Stimulated activated CD4-positive, alpha-beta T cell treated with anti-CD3 and anti-CD28 coated beads, Interleukin-15, amount 100 ng/mL, for 1 hour (primary cell): ENCODE measurements at places on chromosomes 3 and 15.

GRCh38 chr15:67108122-67108961 lies 42.9 kb downstream of the SMAD3 start:
- no peak for DNase-seq

- no peak for DNase-seq
Observed at GRCh38 chr3:10915376-10915775, 77.2 kb upstream of the SLC6A1 start.

DNA sequence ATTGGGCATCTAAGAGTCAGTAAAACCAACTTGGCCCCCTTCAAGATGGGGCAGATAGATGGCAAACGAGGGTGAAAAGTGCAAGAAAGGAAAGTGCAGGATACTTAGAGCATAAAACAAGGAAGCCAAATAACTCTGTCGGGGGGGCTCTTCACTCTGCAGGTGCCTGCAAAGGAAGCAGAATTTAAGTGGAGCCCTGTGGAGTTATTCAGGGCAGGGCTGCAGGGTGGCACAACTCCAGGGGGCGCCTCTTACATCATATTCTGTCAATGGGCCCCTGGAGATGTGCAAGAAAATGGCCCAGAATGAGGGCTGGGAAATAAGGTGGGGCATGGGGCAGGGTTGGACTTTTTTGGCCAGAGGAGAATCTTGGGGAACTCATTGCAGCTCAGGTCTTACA lies 69.7 kb downstream of the CD47 start:
- no peak for DNase-seq

- peak; percentile 8 for DNase-seq
Observed at GRCh38 chr15:50182219-50183013, 420 bp downstream of the SLC27A2 start.

GRCh38 chr15:35173444-35174118 lies 88.5 kb upstream of the NANOGP8 start:
- DNase-seq: no peak

GRCh38 chr15:57237301-57237642 lies 139.0 kb upstream of the CGNL1 start:
- no peak for DNase-seq

GRCh38 chr3:71949442-71949841 lies 164.5 kb upstream of the PROK2 start:
- no peak for DNase-seq

GRCh38 chr15:99509686-99510461 lies 55.9 kb upstream of the MEF2A start:
- no peak for DNase-seq

- no peak for DNase-seq
Observed at GRCh38 chr3:22089284-22089683, 338.3 kb upstream of the ZNF385D start.

DNA sequence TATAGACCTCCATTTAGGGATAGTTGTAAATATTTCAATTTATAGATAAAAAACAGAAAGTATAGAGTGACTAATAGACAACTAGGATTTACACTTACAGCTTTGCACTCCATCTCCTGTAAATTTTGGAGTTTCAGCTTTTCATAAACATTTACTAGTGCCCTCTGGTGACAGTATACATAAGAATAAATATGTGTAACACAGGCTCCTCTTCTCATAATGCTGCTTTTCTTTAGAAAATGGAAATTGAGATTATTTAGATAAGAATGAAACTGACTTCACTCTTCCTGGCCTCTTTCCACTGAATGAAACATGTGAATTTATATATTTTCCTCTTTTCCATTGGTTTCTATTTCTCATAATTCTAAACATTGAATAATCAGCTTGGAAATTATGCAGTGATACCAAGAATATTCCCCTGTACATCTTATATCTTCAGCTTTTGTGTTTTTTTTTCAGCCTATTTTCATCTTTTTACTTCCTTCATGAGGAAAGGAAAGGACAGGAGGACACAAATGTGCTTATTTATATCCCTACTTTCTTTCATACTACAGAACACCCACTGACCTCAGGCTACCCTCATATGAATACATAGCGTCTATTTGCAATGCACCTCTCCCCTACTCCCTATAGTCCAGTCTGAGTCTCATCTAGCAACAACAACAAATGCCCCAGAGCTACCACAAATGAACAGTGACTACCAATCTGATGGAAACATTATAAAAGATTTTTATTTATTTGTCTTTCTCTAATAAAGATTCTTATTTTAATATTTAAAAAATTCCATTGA lies 103.1 kb upstream of the CCDC39 start:
- no peak for DNase-seq

GRCh38 chr3:50268703-50269451 lies at the start of gene SEMA3B:
SEMA3B (plus strand) TSS chr3:50269147; CDS start chr3:50269241, 94 bp downstream.
- no peak for DNase-seq

DNA sequence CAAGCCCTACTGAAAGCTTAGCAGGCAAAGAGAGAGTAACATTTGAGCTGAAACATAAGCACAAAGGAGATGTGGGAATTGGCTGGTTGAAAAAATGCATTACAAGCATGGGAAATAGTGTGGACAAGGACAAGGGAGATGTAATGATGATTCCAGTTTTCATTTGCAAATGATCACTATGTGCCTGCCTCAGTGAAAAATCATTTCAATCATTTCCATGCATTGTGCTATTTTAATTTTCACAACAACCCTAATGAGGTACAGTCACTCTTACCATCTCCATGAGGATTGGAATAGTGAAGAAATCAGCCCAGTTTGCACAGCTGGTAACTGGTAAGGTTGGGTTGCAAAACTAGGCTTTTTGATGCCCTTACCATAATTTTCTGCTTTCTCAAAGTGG lies 123.2 kb downstream of the ARNT2 start:
- no peak for DNase-seq

GRCh38 chr3:25151903-25152295 lies 276.2 kb upstream of the RARB start:
- no peak for DNase-seq

GRCh38 chr15:70383856-70384255 lies 286.1 kb upstream of the TLE3 start:
- no peak for DNase-seq

DNA sequence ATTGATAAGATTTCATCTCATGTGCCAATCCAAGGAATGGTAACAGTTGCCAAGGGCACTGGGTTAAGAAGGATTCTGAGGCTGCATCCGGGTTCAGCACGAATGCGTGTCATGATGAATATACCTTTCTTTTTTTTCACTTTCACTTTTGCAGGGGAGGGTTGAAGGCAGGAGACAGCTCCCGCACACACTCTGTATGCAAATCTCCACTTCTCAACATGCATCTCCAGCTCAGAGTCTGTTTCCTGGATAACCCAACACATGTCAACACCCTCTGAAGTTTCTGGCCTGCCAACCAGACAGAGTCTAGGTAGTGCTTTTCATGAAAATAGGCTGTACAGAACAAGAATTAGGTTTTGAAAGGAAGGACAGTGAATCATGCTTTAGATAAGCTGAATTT lies 21.6 kb downstream of the B4GALT4 start:
- no peak for DNase-seq

DNA sequence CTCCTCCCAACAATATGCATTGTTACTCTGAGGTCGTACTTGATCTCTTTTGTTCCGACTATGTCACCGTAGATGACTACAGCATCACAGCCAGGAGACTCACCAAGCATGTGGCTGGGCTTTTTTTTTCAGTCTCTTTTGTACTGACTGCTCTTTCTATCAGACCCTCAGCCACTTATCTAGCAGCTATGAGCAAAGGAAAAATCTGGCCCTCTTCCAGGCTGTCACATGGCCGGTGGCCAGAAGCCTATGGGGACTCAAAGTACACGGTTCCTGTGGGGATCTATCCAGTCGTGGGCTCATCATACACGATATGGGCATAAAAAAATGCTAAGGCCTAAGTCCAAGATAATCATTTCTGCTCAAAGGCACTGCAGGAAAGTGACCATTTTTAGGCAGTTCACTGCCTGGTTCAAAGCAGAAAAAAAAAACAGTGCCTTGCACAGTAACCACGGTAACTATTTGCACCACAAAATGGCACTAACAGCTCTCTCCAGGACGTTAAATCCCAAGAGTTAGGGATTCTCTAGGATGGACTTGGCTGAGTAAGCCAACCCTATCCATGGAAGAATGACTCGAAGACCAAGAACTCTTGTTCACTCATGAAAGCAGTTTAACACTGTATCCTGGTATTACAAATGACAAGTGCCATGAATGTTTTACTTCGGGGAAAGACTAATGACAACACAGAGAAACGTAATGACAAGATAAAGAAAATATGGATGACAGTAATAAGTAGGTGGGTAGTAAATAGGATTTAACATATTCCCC lies 50.3 kb downstream of the SHQ1 start:
- no peak for DNase-seq

- no peak for DNase-seq
Observed at GRCh38 chr3:17038900-17039553, 154.3 kb downstream of the PLCL2 start.

DNA sequence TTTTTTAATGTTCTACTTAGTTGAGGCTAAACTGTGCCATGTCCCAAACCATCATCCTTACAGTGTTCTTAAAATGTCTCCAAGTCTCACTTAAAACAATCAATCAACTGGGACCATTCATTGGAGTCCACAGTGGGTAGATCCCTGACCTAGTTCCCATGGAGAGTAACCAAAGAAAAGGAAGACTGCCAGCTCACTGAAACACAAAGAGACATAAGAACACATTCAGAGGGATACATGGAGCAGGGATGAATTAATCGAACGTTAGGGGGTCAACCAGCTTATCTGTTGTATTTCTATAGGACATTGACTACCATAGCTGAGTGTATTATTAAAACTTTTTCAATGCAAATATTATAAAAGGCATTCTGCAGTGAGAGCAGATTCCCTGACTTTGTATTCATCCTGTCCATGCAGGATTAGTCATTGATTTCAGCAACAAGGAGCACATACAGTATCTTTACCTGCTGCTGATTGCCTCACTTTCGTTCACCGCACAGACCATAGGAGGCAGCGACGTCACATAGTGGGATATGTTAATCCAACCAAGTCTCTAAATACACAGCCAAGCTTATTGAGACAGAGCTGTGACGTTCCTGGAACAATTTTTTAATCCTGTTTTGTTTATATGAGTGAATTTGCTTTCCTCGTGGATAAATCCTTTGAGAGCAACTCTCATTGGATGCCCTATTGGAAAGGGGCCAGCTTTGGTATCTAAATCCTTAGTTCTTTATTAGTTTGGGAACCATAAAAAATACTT lies 364.9 kb upstream of the RBMS3 start:
- no peak for DNase-seq

DNA sequence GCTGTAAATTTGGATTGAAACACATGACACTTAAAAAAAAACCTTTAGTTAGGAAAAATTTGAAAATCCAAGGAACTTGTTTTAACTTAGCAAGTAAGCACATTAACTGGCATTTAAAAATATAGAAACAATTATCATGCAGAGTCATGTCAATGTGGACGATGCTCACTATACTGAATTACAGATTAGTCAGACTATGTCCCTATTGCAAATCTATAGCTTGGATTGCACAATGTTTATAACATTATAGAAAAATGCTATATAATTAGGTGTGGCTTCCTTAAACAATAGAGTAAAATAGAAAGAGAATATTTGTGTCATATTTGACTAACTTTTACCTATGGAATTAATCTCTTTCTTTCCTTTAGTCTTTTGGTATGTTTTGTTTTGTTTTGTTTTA lies 48.4 kb upstream of the TUSC7 start:
- no peak for DNase-seq

GRCh38 chr3:177538048-177538749 lies 340.9 kb upstream of the TBL1XR1 start:
- no peak for DNase-seq

GRCh38 chr3:173019378-173019777 lies 121.7 kb downstream of the SPATA16 start:
- no peak for DNase-seq

DNA sequence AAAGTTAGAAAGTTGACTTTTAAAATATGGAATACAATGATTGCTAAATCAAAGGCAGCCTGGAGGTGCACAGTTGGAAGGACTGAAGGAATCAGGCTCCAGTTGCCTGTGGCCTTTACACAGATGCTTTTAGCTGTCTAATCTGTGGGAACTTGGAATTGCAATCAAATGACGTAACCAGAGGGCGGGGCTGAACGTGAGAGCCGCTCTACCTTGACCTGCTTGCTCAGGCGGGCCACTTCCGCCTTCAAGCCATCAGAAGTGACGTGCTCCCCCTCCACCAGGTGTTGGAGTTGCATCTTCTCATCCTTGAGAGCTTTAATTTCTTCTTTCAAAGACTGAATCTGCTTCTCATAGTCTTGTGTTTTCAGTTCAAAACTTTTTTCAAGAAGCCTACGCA lies 37.7 kb upstream of the GNB5 start:
- DNase-seq: no peak

DNA sequence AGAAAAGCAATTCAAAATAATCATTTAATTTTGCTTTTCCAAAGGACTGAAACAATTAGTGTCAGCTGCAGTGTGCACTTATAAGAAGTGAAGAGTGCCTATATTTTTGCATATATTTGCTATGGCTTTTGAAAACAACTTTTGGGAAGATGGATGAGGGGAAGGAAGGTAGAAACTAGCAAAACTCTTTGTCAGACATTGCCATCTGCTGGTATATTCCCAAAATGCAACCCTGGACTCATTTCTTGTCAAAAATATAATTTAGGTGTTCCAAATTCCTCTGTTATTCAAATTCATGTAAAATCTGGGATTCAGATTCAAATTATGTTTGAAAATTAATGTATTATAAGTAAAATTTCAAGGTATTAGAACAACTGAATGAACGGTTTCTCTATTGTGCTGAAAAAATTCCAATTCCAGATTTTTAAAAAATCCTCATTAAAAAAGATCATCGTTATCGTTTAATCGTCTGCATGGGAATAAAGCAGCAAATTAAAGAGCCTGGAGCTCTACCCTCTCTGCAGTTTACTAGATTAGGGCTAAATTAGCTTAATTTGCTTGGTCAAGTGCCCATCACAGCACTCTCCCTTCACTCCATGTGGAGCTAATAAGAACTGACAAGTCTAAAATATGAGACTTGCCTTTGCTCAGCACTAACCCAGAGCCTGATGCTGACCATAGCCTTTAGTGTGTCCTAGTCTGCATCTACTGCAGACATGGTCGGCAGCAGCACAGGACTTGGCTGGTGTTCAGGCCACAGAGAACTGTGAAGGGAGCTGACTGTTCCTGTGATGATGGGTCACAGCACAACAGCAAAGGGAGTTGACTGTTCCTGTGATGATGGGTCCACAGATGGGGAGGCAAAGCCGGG lies 67.9 kb upstream of the MITF start:
- no peak for DNase-seq

- no peak for DNase-seq
Observed at GRCh38 chr3:128603811-128604775, 46.5 kb downstream of the RPN1 start.

GRCh38 chr15:91821458-91821857 lies 32.0 kb upstream of the SLCO3A1 start:
- DNase-seq: no peak

GRCh38 chr15:74201710-74202420 lies 722 bp downstream of the STRA6 start:
- no peak for DNase-seq

DNA sequence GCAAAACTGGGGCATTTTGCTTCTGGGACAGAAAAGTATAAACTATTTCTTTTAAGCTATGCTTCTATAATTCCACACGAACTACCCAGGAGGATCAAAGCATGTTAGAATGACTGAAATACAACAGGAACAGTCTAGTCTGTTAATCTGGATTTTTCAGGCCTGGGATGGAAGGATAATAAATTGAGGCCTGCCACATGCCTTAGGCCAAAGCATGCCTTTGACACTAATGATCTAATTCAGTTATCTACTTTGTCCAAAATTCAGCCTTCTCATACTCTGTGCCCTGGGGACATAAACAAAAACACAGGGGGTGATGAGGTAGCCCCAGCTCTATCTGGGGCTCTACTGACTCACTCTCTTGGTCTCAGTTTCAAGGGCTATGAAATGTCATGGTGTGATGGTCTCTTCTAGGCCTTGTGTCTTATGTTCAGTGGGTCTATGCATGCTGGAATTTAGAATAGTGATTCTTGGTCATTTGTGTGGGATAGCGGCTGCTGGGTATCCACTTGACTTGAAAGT lies 32.5 kb downstream of the GAP43 start:
- DNase-seq: no peak
